ENCODE measurements at places on chromosomes 16 and 17. TPM values are rescaled to one million over a fixed set of nuclear protein-coding genes. Genes with fewer than 3 reads are reported as not detected.

Gene STUB1
- 186 TPM for total RNA-seq

Gene LAT
- total RNA-seq = 0.98 TPM

- peaks cover 9% of the 10 kb centered on the region for H3K36me3 ChIP-seq
- H3K27me3 ChIP-seq = no peaks in the 10 kb centered on the region
- DNase-seq = peak; percentile 78
- H3K4me1 ChIP-seq = peaks cover 40% of the 10 kb centered on the region
- peak overlapping the region; percentile 93 for H3K27ac ChIP-seq
- peak overlapping the region; percentile 71 for H3K4me3 ChIP-seq
Observed at GRCh38 chr17:38703742-38704605, 1.1 kb upstream of the MLLT6 start.

DNA sequence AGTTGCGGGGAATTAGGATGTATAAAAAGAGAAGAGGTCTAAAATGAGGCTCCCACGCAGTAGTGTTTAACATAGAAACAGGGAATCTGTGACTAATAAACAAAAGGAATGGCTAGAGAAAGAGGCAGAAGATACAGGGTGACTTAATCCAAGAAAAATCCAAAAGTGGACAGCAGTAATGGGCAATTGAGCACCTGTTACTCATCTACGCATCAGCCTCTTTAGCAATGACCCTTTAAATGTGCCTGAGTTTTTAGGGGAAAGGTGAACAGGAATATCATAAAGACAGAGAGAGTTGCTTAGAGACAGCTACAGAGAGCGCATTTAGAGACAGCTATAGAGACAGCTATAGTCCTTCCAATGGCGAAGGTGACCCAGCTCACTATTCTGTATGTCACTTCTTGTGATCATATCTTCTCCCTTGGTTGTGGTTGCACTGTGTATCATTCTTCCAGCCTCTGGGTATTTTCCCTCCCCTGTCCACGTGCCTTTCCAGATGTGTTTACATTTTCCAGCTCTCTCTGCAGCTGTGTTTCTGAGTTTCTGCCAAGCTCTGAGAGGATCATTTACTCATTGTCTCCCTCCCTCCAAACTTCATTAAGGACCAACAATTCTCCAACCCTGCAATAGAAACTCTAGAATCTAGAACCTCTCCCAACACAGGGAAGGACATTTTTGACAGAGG, 61.5 kb downstream of the MYOCD start:
- H3K27ac ChIP-seq = peak overlapping the region; percentile 93
- no peak overlapping the region for H3K4me3 ChIP-seq

DNA sequence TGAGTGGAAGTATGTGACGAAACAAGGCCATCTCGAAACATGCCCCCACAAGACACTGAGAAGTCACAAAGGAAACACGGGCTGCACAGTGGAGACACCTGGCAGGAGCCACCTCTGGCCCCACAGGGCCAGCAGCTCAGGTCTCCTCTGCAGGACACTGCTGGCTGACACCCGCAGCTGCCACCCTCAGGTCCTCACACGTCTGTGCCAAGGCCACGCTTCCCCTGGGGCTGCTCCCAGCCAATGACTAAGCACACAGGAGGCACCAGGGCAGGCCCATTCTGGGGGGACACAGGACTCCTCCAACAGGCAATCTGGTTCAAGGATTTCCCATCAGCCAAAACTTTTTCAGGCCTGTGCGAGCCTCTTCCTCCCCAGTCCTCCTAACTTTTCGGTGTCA, 36.4 kb downstream of the MBTPS1 start:
- H3K27me3 ChIP-seq = no peaks in the 10 kb centered on the region
- DNase-seq = no peak
- H3K4me1 ChIP-seq = peaks cover 35% of the 10 kb centered on the region
- peak overlapping the region; percentile 62 for H3K27ac ChIP-seq

Gene PLK1
- 3.3 TPM for total RNA-seq

DNA sequence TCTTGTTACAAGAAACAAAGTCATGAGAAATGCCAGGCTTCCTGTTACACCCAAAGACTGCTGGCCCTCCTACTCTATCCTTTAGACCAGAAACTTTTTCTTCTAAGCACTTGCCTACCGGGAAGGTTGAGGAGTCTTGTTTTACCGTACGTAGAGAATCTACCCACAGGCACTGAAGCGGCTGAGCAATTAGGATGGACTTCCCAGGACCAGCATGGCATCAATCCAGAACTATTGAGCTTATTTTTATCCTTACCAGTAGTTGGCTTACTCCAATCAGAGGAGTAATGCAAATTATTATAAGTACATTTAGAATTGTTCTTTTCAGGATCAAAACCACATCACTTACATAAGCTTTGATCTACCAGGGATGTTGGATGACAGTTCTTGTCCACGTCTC, 25.6 kb downstream of the CEP95 start:
- no peak overlapping the region for H3K27ac ChIP-seq
- no peaks in the 10 kb centered on the region for H3K4me1 ChIP-seq
- DNase-seq = no peak
- no peaks in the 10 kb centered on the region for H3K27me3 ChIP-seq
- H3K36me3 ChIP-seq = peaks cover 95% of the 10 kb centered on the region

DNA sequence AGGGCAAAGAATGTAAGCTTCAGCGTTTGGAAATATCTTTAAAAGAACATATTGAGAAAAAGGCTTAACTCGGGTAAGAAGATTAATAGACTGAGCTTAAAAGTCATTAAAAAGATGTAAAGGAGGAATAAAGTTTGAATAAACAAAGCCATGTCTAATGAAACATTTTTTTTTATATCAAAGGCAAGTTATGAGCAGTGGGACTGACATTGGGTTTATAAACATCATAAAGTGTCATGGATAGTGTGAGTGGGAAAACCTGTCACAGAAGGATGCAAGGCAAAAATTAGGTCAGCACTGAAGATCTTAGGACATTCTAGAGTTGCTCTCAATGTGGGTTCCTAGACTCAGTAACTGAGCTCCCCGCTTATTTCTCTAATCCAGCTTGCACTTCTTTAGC, 438.0 kb upstream of the CDH11 start:
- no peaks in the 10 kb centered on the region for H3K27me3 ChIP-seq
- no peak for DNase-seq
- H3K36me3 ChIP-seq = no peaks in the 10 kb centered on the region
- no peak overlapping the region for H3K4me3 ChIP-seq
- no peak overlapping the region for H3K27ac ChIP-seq
- H3K4me1 ChIP-seq = no peaks in the 10 kb centered on the region

Gene RASL10B
- 61.9 TPM for total RNA-seq

GRCh38 chr17:55444471-55445441, 23.1 kb upstream of the MMD start:
- no peak overlapping the region for H3K4me3 ChIP-seq
- DNase-seq = no peak
- H3K27me3 ChIP-seq = no peaks in the 10 kb centered on the region
- no peaks in the 10 kb centered on the region for H3K4me1 ChIP-seq

GRCh38 chr17:75590314-75590761, 2.7 kb downstream of the MYO15B start:
- H3K4me3 ChIP-seq = peak overlapping the region; percentile 74
- no peaks in the 10 kb centered on the region for H3K36me3 ChIP-seq
- no peaks in the 10 kb centered on the region for H3K4me1 ChIP-seq

Gene SOX15
- 11.5 TPM for total RNA-seq

DNA sequence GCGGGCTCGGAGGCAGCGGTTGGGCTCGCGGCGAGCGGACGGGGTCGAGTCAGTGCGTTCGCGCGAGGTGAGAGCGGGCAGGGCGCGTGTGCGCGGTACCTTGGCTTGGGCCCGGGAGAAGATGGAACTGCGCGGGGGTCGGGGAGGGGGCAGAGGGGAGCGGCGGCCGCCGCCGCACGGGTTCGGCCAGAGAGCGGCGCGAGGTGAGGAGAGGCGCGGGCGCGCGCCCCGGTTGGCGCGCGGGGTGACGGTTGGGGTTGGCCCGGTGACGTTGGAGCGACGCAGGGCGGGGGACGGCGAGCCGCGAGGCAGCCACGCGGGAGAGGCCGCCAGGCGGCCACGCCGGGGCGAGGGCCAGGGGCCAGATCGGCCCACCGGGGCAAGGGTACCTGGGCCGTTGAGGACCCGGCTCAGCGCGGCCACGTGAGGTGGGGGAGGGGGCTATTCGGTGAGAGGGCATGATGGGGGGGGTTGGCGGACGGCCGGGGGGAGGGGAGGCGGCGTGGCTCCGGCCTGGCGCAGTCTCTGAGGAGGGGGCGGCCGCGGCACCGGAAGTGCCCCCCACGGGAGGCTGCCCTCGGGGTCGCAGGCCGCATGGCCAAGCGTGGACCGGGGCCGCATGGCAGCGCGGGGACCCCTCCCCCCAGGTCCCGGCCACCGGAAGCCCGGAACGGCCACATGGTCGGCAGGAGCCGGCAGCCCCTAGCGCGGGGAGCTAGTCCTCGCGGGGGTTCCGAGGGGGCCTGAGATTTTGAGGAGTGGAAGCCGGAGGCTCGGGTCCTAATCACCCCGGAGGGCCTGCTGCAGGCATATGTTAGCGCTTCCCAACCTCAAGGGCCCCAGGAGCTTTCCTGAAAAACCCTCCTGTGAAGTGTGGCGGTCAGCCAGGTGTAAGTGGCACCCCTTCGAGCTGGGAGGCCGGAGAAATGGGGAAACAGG, 527 bp downstream of the EIF5A start:
- peak overlapping the region; percentile 90 for H3K4me3 ChIP-seq
- H3K27me3 ChIP-seq = no peaks in the 10 kb centered on the region
- no peak for DNase-seq

Gene TAT
- total RNA-seq = not detected

Gene SLC5A2
- total RNA-seq = not detected

DNA sequence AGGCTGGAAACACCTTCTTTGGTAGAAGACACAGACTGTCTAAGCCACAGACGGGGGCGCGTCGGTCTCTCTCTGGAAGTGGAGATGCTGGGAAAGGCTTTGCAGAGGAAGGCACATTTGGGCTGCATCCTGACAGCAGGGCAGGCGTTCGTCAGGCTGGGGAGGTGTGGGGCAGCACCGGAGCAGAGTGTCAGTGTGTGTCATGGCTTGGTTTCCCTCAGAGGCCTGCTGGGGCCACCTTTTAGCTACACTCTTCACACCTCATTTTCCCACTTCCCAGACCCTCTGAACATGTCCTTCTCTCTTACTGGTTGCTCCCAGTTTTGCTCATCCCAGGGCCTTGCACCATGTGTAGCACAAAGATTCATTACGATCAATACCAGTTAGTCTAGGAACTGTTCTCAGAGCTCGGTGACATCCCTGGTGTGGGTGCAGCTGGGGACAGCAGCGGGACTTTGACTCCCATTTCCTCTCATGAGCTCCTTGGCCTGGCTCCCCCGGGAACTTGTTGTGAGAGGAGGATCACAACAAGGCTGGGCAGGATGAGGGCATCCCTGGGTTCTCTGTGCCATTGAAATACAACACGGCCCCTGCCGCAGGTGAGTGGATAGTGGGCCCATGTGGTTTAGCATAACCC, 33.1 kb downstream of the SMARCE1 start:
- no peak for DNase-seq
- no peak overlapping the region for H3K27ac ChIP-seq
- H3K4me1 ChIP-seq = peaks cover under 1% of the 10 kb centered on the region
- H3K36me3 ChIP-seq = no peaks in the 10 kb centered on the region

Gene NXPH3
- 8.8 TPM for total RNA-seq

Gene KRT33B
- total RNA-seq = not detected

- no peak overlapping the region for H3K4me3 ChIP-seq
- peaks cover 35% of the 10 kb centered on the region for H3K4me1 ChIP-seq
- no peaks in the 10 kb centered on the region for H3K27me3 ChIP-seq
Observed at GRCh38 chr17:27348196-27348595, 54.3 kb downstream of the WSB1 start.

DNA sequence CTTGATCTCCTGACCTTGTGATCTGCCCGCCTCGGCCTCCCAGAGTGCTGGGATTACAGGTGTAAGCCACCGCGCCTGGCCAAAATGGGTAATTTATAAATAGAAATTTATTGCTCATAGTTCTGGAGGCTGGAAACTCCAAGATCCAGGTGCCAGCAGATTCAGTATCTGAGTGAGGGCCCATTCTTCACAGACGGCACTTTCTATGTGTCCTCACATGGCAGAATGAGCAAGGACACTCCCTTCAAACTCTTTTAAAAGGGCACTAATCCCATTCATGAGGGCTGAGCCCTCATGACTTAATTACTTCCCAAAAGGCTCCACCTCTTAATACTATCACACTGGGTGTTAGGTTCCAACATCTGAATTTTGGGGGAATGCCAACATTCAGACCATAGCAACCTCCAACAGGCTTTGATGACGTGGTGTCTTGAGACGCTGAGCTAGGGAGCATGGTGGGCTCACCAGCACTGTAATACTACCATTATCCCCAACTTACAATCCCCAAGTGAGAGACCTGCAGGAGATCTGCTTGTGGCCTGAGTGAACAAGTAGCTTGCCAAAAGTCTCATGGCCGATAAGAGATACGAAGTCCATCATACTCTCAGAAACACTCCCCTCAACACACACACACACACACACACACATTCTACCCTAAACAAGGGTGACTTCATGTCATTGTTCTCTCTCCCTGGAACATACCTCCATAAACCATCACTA, 8.5 kb downstream of the CMTM4 start:
- H3K4me3 ChIP-seq = no peak overlapping the region
- H3K36me3 ChIP-seq = no peaks in the 10 kb centered on the region
- H3K4me1 ChIP-seq = no peaks in the 10 kb centered on the region

- H3K27ac ChIP-seq = no peak overlapping the region
- H3K27me3 ChIP-seq = no peaks in the 10 kb centered on the region
- no peak overlapping the region for H3K4me3 ChIP-seq
- no peaks in the 10 kb centered on the region for H3K36me3 ChIP-seq
- DNase-seq = no peak
Observed at GRCh38 chr16:47977802-47978201, 178.0 kb downstream of the ABCC12 start.

DNA sequence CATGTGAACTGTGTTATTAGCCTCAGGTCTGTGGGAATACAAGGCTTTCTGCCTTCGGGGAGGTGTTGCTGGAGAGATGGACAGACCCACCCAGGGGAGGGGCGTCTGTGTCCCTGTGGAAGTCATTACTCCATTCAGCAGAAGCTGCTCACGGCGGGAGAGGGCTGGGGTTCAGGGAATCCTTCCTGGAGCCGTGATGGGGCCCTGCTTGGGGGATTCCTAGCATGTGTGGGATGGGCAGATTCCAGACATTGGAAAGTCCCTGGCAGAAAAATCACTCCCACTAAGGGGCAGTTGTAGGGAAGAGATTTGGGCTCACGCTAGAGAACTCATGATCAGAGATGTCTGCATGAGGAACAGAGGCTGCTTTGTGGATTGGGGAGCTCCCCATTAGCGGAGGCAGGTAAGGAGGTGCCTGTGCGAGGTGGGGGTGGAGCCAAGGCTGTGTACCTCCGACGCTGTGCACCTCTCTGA, 56.3 kb upstream of the IL34 start:
- H3K4me3 ChIP-seq = no peak overlapping the region

GRCh38 chr17:48451489-48451888, 21.5 kb upstream of the SKAP1 start:
- no peaks in the 10 kb centered on the region for H3K36me3 ChIP-seq
- H3K27me3 ChIP-seq = no peaks in the 10 kb centered on the region

GRCh38 chr16:81366316-81366932, 51.7 kb downstream of the GAN start:
- peaks cover 39% of the 10 kb centered on the region for H3K36me3 ChIP-seq
- no peak overlapping the region for H3K4me3 ChIP-seq
- no peak for DNase-seq
- H3K4me1 ChIP-seq = no peaks in the 10 kb centered on the region
- H3K27ac ChIP-seq = no peak overlapping the region
- no peaks in the 10 kb centered on the region for H3K27me3 ChIP-seq

All from right atrium auricular region (tissue), 2 donors.